ENCODE measurements at places on chromosomes 6 and 20. TPM values are rescaled to one million over a fixed set of nuclear protein-coding genes. Genes with fewer than 3 reads are reported as not detected.

GRCh38 chr20:23425129-23425528 lies 3.8 kb upstream of the NAPB start:
- DNase-seq, result no peak

DNA sequence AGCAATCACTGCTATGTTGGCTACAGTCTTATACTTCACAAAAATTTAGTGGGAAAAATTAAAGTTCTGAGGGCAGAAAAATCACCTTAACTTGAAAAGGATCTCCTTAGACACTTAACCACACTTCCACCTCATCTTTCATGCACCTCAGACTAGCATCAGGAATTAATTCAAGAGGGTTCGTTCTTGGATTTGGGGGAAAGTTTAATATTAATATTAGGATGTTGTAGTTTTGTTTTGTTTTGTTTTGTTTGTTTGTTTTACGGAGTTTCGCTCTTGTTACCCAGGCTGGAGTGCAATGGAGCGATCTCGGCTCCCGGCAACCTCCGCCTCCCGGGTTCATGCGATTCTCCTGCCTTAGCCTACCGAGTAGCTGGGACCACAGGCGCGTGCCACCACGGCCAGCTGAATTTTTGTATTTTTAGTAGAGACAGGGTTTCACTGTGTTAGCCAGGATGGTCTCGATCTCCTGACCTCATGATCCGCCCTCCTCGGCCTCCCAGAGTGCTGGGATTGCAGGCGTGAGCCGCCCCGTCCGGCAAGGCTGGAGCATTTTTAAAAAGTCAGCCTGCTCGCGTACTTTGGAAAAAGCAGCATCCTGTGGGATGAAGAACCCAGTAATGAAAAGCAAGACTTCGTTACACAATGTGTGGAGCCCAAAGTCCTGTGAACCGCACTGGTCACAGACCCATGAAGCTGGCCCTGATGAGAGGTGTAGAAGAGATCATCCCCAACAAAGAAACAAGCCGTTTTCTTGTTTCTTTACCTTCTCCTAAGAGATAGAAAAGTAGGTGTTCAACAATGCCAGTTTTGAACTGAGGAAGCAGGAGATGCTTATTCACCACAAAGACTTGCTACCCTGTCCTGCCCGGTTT lies 194.9 kb downstream of the GPX5 start:
- no peak for DNase-seq

GRCh38 chr6:72031471-72031870 lies 145.1 kb downstream of the RIMS1 start:
- peak; percentile 8 for DNase-seq

GRCh38 chr20:62741701-62742491 lies 33.3 kb downstream of the NTSR1 start:
- DNase-seq, result no peak

GRCh38 chr6:138400326-138400725 lies 3.7 kb upstream of the HEBP2 start:
- DNase-seq, result no peak

DNA sequence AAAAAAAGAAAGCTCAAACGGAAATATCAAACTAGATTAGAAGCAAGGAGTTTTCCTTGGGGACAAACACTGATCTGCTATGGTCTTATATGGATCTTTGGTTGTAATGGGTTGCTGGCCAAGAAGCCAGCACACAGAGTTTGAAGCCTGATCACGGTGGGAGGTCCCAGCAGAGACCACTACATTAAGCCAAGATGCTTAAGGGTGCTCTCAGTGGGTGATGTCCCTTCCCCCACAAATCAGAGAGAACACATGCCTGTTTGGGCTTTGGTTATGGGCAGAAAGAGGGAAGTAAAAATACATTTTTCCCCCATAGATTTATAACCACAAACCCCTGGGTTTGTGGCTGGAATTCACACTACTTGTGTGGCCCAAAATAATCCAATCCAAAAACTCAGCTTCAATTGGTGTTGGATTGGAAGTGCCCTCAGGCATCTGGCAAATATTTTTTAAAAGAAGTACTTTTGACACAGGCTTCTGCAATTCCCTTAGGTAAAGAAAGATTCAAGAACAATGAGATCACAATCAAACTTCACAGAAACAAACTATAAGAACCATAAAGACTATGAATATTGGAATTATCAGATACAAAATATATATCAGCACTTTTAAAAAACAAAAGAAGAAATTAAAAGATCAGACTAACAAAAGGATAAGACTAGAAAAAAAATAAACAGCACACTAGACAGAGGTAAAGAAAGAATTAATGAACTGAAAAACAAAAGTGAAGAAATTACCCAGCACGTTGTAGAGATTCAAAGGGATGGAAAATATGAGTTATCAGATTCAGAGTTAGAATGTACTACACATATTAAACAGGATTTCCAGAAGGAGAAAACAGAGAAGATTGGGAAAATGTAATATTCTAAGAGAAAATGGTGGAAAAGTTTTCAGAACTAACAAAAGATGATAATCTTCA lies 44.7 kb downstream of the ESF1 start:
- no peak for DNase-seq

ARMH2 gene
- not detected for total RNA-seq

TEAD3 gene
- total RNA-seq, result 9.2 TPM

TPMT gene
- total RNA-seq, result 9.5 TPM

Data from MG63 (cell line).